ENCODE measurements at places on chromosomes 5 and 9.

DNA sequence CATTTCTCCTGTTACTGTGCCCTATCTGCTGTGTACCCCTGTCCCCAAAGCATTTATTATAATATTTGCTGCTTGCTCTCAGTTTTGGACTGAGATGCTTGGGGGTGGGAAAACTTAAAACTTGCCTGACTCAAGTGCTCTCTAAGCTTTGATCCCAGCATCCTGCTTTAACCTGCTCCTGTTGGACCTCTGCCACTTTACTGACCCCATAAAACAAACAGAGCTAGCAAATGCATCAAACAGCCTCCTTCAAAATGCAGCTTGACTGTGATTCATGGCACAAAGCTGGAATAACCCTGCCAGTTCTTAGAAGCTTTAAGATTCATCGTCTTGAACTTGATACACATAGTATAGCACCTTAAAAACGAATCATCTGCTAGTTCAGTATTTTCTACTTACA is 212.5 kb downstream of the DEPDC1B start:
- no peak for DNase-seq

- no peak for DNase-seq
These were observed 1.5 kb downstream of the CLIC3 start for GRCh38 chr9:136994888-136995230.

- DNase-seq, result no peak
These were observed 281.9 kb upstream of the TLE4 start for GRCh38 chr9:79289856-79290255.

DNA sequence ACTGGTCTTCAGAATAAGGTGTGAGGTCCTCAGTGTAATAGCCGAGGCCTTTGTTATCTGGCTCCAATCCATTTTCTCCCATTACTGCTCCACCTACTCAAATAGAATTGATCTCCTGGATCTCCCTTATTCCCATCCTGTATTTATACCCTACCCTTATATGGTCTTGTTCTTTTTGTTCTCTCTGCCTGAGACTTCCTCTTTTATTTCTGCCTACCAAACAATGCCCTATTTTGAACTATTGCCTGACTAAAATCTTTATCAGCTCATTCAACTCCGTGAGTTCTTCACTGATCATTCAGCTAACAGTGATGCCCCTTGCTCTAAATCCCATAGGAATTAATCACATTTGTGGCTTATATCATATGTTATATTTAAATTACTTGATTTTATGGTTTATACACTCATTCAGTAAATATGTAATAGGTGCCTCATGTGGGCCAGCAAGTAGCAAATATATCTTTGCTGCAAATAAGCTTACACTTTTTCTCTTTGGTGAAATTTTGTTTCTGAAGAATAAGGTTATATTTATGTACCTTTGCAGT is 417.5 kb upstream of the MEF2C start:
- no peak for DNase-seq

GRCh38 chr9:121735065-121735792 is 83.8 kb downstream of the DAB2IP start:
- peak; percentile 61 for DNase-seq
